Fibroblast of pulmonary artery (primary cell): ENCODE measurements at places on chromosomes 11 and 22.

DNA sequence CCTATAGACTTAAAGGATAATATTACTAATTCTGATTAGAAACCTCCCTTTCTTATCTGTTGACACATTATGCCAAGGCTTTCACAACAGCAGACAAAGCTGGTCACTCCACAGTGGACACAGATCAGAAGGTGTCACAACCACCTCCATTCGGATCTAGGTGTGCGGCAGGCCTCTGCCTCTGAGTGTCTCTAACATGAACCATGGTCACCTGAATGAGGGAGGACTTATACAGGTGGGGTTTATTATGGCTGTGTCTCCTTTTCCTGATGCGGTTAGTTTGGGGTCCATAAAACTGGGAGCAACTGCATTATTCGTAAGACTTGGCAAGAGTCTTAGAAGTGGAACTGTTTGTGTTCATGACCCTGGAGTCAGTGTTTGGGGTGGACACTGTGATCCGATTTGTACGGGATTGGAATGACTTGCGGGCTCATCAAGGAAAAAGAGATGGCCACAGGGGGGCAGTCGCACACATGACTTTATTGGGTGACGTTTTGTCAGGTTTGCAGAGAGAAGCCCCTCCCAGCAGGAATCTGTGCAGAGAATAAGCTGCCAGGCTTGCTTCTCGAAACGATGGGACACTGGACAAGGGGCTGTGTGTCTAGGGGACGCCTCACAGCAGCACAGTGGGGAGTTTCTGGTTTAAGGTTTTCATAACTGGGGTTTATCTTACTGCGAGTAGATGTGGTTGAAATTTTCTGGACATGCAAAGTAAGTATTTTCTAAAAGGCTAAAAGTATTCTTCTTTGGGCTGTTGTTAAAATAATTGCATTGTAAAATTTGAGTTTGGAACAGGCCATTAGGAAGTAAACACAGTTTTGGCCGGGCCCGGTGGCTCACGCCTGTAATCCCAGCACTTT, 90.6 kb downstream of the GAB4 start:
- peak; percentile 46 for DNase-seq

DNA sequence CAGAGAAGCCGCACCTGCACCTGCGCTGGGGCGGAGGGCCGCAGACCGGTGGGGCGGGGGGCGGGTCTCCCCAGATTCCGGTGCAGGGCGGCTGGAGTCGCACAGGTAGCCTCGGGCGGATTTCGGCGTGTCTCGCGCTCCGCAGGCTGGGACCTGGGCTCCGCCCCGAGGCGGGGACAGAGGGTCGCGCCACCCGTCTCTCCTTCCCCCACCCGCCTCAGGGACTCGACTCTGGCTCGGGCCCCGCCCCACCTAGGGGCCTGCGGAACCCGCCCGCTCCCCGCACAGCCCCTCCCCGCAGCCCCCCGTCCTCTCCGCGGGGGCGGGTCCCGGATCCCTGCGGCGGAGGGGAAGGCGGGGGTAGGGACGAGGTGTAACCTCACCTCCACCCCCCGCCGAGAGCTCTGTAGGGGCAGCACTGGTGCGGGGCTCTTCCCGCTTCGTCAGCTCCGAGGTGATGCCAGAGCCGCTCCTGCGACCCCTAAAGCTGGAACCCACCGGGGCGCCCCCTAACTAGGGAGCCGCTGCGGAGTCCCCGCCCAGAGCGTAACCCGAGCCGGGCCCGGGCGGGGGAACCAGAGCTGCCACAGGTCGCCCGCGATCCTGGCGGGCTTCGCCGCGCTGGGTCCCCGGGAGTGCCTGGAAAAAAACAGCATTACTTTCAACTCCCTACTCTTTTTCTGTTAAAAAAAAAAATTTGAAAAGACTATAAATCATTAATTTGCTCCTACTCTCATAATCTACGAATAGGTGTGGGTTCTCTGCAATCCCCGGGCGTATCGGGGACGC, at the start of gene SLC29A2:
SLC29A2 (minus strand) TSS at position 134 of the 789 bp plus-strand sequence. CDS start 169 bp downstream, outside the sequence.
- DNase-seq = no peak

DNA sequence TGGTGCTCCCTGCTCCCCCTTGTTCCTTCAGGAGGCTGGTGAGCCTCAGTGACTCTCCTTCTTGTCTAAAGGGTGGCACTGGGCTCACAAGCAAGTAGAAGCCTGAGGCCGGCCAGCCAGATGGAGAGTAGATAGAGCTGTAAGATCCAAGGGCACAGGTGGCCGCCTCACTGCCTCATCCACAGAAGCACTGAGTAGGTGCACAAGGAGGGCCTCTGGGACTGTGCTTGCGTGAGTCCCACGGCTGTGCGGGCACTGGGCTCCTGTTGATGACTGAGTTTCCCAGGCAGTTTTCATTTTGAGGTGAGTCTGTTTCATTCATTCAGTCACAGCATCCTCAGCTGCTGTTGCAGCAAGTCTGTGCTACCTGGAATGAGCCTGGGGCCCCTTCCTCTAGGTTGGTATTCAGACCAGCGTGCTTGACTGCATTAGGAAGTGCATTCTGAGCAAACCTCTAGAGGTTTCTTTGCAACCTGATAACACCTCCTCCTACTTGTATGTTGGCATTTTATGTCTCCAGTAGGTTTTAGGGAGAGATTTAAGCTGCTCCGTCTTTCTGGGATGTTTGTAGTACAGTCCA, 184.0 kb downstream of the TBC1D22A start:
- DNase-seq = no peak

DNA sequence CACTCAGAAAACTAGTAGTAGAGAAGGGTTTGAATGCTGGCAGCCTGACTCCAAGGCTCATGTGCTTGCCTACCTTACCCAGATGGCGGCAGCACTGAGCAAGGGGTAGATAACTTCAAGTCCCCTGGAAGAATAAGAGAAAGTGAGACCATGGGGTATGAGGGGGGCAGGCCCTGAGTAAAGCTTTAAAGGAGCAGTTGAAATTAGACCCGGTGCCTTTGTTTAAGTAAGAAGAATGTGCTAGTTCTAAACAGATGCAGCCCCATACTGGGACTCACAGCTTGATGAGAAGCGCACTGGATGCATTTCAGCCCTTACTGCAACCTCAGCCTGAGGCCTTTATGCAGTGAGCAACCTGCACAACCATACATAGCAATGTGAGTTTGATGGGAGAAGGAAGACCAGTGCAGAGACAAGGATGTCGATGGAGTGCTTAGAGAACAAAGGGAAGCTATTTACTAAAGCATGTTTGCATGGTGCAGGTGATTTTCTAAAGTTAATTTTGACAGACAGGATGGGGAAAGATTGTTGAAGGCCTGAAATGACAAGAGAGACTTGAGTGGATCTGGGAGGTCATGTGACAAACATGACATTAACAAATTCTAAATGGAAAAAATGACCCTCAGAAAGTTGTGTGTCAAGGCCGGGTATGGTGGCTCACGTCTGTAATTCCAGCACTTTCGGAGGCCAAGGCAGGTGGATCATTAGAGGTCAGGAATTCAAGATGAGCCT, 27.1 kb upstream of the TMA7B start:
- peak; percentile 39 for DNase-seq

GRCh38 chr22:38510416-38510970, 4.4 kb upstream of the DDX17 start:
- DNase-seq = no peak

DNA sequence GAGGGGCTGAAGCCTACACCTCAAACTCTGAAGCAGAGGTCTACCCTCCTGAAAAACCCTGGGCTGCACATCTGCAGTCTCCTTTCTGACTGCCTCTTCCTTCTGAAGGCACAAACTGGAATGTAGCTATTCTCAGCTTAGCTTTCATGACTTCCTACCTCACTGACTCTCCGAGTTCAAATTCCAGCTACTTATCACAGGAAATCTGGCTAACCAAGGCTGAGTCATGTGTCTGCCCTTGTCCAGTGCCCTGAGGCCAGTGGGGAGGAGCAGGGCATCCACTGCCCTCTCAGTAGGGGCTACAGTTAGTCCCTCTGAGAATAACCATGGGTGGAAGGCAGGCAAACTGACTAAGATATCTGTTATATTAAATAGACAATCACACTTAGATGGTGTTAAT, 29.2 kb downstream of the PDGFD start:
- peak; percentile 51 for DNase-seq

DNA sequence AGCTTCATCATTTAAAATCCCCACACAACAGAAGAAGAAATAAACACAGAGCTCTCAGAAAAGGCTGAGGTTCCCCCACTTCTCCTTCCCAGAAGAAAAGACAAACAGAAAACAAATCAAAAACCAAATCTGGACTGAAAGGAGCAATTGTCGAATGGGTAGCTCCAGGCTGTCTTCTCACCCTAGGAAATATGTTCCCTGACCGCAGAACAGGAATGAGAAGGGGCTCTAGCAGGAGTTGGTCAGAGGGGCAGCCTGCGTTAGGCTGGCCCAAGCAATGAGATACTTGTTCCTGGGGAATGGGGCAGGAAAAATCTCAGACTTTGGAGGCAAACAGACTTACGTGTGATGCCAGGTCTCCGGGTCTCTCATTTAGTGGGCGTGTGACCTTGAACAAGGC, 562.6 kb upstream of the CADM1 start:
- DNase-seq = no peak

- DNase-seq = no peak
Measured at GRCh38 chr11:45949992-45950407, 27.5 kb downstream of the LARGE2 start.

DNA sequence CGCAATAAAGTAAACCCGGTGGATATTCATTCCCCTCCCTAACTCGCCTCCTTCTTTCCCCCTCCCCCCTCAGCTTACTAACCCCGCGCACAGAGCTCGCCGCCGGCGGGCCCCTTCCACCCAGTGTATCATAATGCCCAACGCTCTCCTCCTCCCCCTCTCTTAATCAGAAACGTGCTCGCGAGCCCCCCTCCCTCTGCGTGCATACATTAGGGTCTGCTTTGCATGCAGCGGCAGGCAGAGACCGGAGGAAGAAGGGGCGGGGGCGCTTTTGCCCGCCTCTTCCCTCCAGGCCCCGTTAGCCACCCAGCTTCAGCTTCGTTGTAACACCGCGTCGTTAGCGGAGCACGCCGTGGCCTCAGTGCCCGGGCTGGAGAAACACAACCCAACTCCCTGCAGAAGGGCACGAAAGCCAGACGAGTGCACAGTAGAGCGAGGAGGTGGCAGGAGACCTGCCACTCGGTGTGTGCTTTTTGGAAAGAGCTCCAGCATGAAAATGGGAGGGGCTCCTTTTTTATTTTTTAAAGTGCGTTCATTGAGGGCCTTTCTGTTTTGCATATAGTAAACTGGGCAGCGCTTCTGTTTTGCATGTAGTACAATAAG, 901 bp upstream of the KMT2A start:
- peak; percentile 41 for DNase-seq

- DNase-seq = no peak
Measured at GRCh38 chr11:115910379-115910778, 406.2 kb upstream of the CADM1 start.

DNA sequence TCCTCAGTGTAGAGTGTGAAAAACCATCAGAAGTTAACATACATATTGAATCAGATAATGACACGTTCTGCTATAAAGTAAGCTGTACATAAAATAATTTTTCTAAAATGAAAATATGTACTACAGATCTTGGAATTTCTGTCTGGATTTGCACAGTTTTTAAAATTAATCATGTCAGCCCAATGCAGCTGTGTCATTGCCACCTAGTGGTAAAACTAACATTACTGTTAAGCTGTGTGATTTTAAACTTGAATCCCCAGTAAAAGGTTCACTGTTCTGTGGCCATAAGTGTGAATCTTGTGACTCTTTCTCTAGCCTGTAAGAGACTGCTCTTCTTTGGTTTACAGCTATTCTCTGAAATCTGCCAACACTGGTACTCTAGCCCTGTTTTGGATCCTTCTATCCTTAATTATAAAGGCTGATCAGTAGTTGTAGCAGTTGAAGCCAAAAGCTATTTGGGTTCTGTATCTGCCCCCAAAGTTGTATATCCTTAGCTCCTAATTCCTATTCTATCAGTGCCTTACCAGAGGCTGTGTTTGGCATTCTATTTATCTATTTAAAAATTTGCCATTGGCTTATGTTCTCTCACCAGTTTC, 4.0 kb downstream of the JRKL start:
- peak; percentile 75 for DNase-seq

- DNase-seq = no peak
Measured at GRCh38 chr22:47049078-47049624, 286.7 kb downstream of the TBC1D22A start.

DNA sequence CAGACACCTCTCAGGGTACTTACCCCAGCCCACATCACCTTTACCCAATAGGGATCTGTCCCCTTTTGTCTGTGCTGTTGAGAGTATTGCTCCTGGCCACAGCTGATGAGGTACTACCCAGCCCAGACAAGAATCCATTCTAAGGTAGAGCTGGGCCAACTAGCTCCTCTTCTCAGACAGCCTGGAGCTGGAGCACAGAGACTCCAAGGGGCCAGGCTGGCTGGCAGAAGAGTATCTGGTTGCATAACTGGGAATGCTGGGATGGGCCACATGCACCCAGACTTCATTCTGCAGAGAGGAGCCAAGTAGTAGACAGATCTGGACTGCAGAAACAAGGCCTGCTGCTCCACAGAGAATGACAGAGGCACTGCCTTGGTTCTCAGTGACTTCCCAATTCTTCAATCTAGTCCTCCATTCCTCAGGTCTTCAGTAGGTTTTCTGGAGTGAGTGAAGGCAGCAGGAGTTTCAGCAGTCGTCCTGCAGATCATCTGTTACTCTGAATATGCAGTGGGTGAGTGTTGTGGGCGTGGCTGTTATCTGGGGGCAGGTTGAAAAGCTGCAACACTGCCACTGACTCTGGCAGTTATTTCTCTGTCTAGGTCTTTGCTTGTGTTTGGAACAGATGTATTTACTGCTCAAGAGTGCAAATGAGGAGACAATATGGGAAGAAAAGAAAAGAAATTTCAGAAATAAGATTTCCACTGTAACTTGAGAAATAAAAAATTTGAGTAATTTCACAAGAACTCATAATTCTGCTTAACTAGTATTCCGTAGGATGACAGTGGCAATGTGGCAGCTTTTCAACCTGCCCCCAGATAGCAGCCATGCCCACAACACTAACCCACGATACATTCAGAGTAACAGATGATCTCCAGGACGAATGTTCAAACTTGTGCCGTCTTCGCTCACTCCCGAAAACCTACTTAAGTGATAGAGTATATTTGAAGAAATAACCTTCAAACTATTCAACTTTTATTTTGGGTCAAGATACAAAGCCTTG, 34.9 kb downstream of the MAPK1 start:
- peak; percentile 22 for DNase-seq

- DNase-seq = no peak
Measured at GRCh38 chr11:105732611-105733010, 122.7 kb downstream of the GRIA4 start.

DNA sequence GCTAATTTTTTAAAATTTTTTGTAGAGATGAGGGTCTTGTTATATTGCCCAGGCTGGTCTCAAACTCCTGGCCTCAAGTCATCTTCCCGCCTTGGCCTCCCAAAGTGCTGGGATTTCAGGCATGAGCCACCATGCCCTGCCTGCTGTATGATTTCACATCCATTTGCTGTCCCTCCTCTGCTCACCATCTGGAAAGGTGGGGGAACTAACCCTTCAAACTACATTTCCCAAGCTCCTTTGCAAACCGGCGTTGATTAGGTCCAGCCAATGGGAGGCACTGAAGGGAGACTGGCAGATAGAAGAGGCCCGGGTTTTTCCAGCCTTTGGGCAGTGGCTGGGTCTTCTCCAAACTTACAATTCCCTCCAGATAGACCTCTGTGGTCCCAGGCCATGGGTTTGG, 19.3 kb downstream of the RFPL1 start:
- DNase-seq = peak; percentile 58

- DNase-seq = no peak
Measured at GRCh38 chr11:45733176-45733575, 67.8 kb upstream of the CHST1 start.
